Esophagus squamous epithelium (tissue), 5 donors: ENCODE measurements at places on chromosomes 6 and 20.

- no peak for DNase-seq
These were observed 88.1 kb upstream of the ZFP64 start for GRCh38 chr20:52279706-52280105.

GRCh38 chr20:57653546-57653900 is 33.3 kb upstream of the ZBP1 start:
- no peak for DNase-seq

DNA sequence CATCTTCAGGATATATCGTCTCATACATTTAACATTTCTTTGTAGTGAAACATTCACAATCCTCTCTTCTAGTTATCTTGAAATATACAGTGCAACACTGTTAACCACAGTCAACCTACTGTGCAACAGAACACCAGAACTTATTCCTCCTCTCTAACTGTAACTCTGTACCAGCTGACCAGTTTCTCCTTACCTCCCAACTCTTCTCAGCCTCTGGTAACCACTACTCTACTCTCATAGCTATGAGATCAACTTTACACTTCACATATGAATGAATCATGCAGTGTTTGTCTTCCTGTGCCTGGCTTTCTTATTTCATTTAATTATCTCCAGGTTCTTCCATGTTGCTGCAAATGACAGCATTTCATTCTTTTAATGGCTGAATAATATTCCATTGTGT is 337.6 kb downstream of the BTBD9 start:
- DNase-seq, result no peak

GRCh38 chr20:32056708-32057483 is 4.9 kb downstream of the HCK start:
- DNase-seq, result no peak

DNA sequence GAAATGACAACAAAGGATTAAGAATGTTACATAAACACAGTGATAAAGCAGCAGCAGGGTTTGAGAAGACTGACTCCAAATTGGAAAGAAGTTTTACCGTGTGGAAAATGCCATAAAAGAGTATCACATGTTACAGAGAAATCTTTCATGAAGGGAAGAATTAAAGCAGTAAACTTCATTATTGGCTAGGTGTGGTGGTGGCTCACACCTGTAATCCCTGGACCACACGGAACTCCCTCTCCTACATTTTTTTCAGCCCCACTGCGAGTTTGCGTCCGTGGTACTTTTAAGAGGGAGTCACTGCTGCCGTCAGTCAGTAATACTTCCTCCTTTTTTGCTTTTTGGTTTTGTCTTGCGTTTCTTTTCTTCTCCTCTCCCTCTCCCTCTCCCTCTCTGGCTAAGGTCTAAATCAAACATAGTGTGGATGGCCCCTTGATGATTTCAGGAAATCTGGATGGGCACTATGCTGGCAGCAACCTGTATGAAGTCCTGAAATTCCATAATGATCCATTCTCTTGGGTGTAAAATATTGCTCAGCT is 112.3 kb downstream of the MAN1A1 start:
- no peak for DNase-seq

GRCh38 chr20:24332956-24333355 is 136.5 kb upstream of the SYNDIG1 start:
- no peak for DNase-seq

- no peak for DNase-seq
These were observed 42.8 kb upstream of the TAF8 start for GRCh38 chr6:42007286-42008137.

GRCh38 chr20:52332649-52333250 is 141.2 kb upstream of the ZFP64 start:
- DNase-seq, result no peak

DNA sequence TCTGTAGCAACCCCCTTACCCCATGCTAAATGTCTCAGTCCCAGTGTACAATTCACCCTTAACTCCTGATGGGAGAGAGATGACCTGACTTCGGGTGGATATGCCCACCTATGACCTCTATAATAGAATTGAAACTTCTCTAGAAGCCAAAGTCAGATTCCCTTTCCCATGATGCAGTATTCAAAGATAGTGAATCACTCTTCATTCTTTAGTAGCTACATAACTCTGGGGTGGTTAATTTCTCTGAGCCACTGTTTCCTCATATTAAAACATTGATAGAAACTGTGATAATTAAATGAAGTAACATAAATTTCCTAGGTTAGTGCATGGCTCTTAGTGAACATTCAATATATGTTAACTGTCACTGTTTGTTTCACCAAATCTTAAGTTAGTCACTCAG is 500.4 kb downstream of the COL12A1 start:
- no peak for DNase-seq

- no peak for DNase-seq
These were observed 84.3 kb upstream of the TAB2 start for GRCh38 chr6:149233056-149233715.

DNA sequence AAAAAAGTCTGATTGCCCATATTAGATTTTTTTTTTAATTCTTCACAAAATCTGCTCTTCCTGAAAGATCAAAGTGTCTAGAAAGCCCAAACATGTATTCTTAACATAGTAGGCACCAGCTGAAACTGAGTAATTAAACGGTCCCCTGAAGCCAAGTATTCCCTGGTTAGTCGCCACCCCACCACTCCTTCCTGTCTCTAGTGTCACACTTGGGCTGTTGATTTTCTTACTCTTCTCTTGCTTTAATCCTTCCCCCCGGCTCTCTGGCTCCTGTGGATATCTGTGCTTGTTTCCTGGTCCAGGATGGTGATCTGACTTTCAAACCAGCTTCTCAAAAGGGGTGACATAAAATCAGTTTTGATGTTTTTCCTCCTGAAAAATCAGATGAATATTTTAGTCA is 162.9 kb downstream of the QKI start:
- no peak for DNase-seq

GRCh38 chr6:79617518-79617941 is 13.6 kb upstream of the SH3BGRL2 start:
- no peak for DNase-seq

DNA sequence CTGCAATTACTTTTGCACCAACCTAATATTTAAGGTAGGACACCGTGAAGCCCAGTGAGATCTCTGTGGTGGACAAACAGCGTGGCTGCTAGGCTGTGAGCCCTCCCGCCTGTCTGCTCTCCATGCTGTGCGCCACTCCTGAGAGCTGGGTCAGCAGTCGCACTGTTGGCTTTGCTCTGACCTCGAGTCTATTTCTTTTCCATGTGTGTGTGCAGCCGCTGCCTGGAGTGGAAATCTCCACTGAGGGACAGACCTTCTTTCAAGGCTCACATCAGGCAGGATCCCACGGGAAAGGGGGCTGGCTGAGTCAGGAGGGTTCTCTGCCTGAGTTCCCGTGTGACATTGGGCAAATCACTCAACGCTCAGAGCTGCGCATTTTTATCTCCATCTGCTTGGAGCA is 27.1 kb downstream of the RIPOR3 start:
- no peak for DNase-seq

GRCh38 chr6:95593025-95593424 is 15.7 kb downstream of the MANEA start:
- DNase-seq, result no peak

- no peak for DNase-seq
These were observed 8.5 kb downstream of the TRAM2 start for GRCh38 chr6:52568320-52568719.

DNA sequence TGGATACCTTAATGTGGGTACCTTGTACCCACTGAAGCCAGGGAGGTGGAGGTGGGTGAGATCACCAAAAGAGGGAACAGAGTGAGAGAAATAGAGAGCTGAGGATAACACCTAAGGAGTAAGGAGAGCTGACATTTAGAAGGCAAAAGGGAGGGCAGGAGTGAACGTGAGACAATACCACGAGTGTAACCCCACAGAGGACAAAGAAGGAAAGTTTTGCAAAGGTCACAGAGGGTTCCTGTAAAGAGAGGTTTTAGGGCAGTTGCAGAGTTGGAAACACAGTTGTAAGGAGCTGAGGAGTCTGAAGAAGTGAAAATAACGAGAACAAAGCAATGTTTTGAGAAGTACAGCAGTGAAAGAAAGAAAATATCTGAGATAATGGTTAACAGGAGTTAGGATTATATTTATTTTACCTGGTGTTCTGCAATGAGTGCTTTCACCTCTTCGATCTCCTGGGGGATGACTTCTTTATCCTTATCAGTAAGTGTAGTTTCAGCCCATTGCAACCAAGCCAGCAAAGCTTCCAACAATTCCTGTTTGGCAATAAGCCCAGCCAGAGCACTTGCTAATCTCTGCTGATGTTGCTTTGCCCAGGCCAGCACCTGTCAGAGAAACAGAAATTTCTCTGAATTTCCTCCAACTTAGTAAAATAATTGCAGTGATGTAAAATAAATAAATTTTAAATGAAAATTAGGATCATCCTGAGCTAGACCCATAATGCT is 166.8 kb downstream of the DST start:
- no peak for DNase-seq

- DNase-seq, result no peak
These were observed 3.9 kb upstream of the SULF2 start for GRCh38 chr20:47789081-47789763.

GRCh38 chr20:8602389-8603116 is 466.3 kb upstream of the PLCB4 start:
- no peak for DNase-seq

GRCh38 chr20:3080939-3081388 is 3.6 kb downstream of the AVP start:
- DNase-seq, result no peak

DNA sequence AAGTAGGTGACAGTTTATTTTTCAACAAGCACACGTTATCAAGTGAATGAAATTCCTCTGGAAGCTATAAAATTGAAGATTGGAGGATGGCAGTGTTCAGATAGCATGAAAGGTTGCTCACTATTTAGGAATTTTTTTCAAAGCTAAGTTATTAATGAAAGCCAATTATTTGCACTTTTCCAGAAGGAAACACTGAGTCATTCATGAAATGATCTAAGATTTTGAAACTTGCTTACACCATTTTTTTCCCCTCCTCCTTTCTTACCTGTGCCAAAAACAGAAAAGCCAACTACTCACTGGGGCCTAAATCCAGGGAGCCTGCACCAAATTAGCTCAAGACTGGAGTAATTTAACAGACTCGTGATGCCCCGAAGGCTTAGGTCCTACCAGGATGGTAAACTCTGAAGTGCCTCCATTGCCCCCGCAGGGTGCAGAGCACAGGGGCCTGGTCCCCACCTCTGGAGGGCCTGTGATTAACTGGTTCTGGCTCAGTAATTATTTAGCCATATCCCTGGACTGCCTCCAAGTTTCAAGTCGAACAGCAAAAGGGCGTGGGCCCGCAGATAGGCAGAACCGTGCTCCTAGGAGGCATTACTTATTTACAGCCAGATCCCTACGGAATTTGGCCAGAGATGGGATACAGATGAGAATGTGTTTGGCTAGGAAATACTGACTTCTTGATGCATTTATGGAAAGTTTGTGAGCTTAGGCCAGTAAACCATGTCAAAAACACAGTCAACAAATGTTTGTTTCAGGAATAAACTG is 28.0 kb upstream of the ZNF217 start:
- no peak for DNase-seq

DNA sequence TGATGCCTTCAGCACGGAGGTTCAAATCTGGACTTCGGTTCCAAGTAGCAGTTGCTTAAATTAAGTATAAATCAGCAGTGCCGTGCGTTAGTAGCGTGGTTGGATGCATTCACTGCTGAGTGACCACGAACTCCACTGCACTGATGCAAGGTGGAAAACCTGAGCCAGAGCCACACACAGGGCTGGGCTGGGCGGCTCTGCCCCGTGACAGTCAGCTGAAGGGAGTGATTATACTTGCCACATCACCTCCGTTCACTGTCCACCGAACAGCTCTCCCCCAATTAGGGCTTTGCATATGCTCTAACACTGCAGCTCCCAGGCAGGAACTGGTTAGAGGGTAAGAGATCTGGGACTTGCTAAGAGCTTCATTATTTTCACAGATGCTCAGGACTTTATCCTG is 22.2 kb downstream of the PPP1R3G start:
- no peak for DNase-seq

GRCh38 chr20:44810391-44811149 is at the start of gene RIMS4:
RIMS4 (minus strand) TSS chr20:44810546; CDS start chr20:44810271, 275 bp downstream.
- no peak for DNase-seq

DNA sequence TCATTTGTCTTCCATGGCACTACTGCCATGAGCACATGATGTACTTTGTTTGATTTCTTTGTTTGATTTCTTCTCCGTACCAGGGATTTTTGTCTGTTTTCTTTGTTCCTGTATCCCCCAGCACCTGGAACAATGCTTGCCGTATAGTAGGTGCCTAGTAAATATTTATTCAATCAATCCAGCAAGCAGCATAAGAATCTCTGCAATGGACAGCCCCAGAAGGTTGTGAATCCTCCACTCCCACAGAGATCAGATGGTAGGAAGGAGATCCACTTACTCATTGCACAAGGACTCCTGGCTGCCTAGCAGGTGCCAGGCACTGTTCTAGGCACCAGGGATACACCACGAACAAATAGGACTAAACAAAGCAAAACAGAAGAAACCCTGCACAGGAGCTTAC is 6.7 kb upstream of the SYNJ2 start:
- DNase-seq, result no peak
